Breast epithelium (tissue), 4 donors: ENCODE measurements at places on chromosomes 4 and X. TPM values are rescaled to one million over a fixed set of nuclear protein-coding genes. Genes with fewer than 3 reads are reported as not detected.

CCNB3 gene
- total RNA-seq: 0.33 TPM

DNA sequence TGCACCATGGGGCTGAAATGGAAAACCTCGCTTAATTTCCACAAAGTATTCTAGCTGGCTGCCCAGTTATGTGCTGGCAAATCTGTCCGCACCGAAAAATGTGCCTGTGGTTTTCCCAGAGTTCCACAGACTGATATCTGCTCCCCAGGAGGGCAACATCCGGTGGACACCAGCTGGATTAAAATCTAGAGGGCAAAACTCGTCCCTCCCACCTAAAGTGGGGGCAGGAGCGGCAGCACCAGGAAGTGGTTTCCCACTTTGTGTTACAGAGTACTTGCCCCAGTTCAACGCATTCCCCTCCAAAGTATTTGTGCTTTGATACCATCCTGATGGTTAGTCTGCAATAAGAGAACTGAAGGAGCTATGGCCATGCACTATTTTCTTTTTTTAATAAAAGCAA, 187.6 kb downstream of the TSPAN5 start:
- no peaks in the 10 kb centered on the region for H3K27me3 ChIP-seq
- H3K36me3 ChIP-seq: no peaks in the 10 kb centered on the region
- no peak overlapping the region for H3K4me3 ChIP-seq
- no peak overlapping the region for H3K27ac ChIP-seq
- H3K4me1 ChIP-seq: no peaks in the 10 kb centered on the region

DNA sequence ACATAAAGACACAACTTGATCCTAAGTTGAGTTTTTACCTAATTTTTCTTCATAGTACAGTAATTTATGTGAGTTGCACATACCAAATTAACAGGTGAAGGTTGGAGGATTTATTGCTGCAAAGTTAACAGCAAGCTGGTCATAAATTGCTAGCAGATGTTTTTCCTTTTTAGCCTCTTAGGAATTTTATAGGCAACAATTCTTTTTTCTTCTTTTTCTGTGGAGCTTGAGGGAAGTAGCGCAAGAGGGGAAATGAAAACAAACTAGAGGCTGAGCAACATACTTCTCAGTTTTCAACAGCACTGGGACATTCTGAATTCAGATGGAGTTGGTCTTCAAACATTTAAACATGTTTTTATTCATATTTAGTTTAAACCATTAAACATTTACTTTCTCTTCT, 63.7 kb upstream of the TLR2 start:
- H3K4me3 ChIP-seq: no peak overlapping the region
- no peaks in the 10 kb centered on the region for H3K4me1 ChIP-seq
- no peaks in the 10 kb centered on the region for H3K27me3 ChIP-seq
- no peaks in the 10 kb centered on the region for H3K36me3 ChIP-seq

TECRL gene
- total RNA-seq: not detected

GRCh38 chr4:25904748-25905082, 9.3 kb upstream of the SMIM20 start:
- DNase-seq: no peak
- no peaks in the 10 kb centered on the region for H3K36me3 ChIP-seq
- H3K4me3 ChIP-seq: no peak overlapping the region

KLKB1 gene
- 1.2 TPM for total RNA-seq

DNA sequence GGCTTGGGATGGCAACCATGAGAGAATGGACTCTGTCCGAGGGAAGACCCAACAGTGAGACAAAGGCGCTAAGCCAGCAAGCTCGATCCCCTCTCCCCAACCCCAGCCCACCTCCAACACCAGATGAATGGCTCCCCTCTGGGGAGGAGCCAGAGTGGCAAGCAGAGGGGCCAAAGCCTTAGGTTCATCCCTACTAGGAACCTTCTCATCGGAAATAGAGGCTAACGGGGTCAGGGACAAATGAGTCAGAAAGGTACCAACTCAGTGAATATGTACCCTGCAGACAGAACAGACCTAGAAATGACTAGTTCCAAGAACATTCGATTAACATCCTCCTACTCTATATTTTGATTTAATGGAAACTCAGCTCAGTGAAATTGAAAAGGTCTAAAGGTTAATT, 73.9 kb downstream of the NSG1 start:
- H3K4me3 ChIP-seq: no peak overlapping the region
- H3K36me3 ChIP-seq: no peaks in the 10 kb centered on the region
- no peak overlapping the region for H3K27ac ChIP-seq
- H3K27me3 ChIP-seq: no peaks in the 10 kb centered on the region

LIMCH1 gene
- total RNA-seq: 72.2 TPM

CTSO gene
- 19.4 TPM for total RNA-seq

- no peaks in the 10 kb centered on the region for H3K4me1 ChIP-seq
- no peaks in the 10 kb centered on the region for H3K27me3 ChIP-seq
- no peak overlapping the region for H3K27ac ChIP-seq
- no peak overlapping the region for H3K4me3 ChIP-seq
These were observed 170.6 kb downstream of the BANK1 start for GRCh38 chr4:101961144-101961543.

RAB40A gene
- total RNA-seq: 2.3 TPM

GRCh38 chr4:170109586-170110284, 20.0 kb upstream of the AADAT start:
- no peak for DNase-seq
- H3K27me3 ChIP-seq: no peaks in the 10 kb centered on the region
- H3K27ac ChIP-seq: no peak overlapping the region
- H3K4me1 ChIP-seq: no peaks in the 10 kb centered on the region

DNA sequence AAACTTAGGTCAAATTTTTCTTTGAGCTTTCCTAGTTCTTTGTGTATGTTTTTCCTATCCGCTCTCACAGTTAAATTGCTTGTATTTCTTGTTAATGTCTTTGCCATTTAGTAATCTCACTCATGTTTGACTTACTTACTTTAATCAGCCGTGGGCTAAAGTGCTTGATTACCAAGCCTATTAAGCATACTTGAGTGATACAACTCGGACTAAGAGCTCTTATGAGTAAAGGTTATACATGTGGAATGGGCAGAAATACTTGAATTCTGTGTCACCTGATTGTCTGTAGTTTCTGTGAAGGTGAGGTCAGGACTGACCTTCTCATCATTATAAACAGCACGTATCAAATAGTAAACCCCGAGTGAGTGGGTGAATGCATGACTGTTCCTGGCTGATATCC, 664.5 kb downstream of the PDHA2 start:
- no peak overlapping the region for H3K27ac ChIP-seq
- H3K36me3 ChIP-seq: no peaks in the 10 kb centered on the region
- no peak overlapping the region for H3K4me3 ChIP-seq
- DNase-seq: no peak

GRCh38 chr4:88880501-88881226, 176.3 kb downstream of the FAM13A start:
- H3K4me1 ChIP-seq: no peaks in the 10 kb centered on the region
- DNase-seq: no peak
- H3K27ac ChIP-seq: no peak overlapping the region
- no peaks in the 10 kb centered on the region for H3K27me3 ChIP-seq
- no peak overlapping the region for H3K4me3 ChIP-seq

GRCh38 chr4:21002976-21003375, 302.7 kb downstream of the PACRGL start:
- H3K4me1 ChIP-seq: no peaks in the 10 kb centered on the region
- no peak overlapping the region for H3K4me3 ChIP-seq
- no peak overlapping the region for H3K27ac ChIP-seq
- H3K36me3 ChIP-seq: no peaks in the 10 kb centered on the region
- no peak for DNase-seq

MED14 gene
- 25.8 TPM for total RNA-seq

DNA sequence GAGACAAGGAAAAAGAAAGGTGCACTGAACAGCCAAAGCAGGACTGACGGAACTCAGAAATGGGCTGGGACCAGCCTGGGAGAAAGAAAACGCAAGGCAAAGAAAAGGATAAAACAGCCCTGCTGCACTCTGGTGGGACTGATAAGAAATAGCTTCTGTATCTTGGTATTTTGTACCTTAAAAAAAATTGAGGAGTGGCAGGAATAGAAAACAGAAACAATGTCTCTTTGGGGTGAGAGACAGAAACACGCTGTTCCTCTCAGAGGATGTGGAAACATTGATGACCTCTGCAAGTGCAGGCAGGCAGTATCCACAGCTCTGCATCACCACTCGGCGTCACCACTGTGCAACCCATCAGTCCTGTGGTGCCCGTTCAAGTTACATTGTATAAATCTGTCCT, 152.5 kb upstream of the SPRY1 start:
- H3K27ac ChIP-seq: no peak overlapping the region
- no peaks in the 10 kb centered on the region for H3K4me1 ChIP-seq
- DNase-seq: peak; percentile 58
- H3K36me3 ChIP-seq: no peaks in the 10 kb centered on the region
- H3K27me3 ChIP-seq: no peaks in the 10 kb centered on the region

- no peaks in the 10 kb centered on the region for H3K36me3 ChIP-seq
- H3K4me3 ChIP-seq: no peak overlapping the region
- H3K27me3 ChIP-seq: no peaks in the 10 kb centered on the region
- no peak for DNase-seq
- H3K27ac ChIP-seq: no peak overlapping the region
These were observed 1049.9 kb upstream of the TENM3 start for GRCh38 chr4:181193131-181193930.

GRCh38 chrX:28659269-28659668, 72.0 kb downstream of the IL1RAPL1 start:
- no peaks in the 10 kb centered on the region for H3K27me3 ChIP-seq
- H3K36me3 ChIP-seq: no peaks in the 10 kb centered on the region
- H3K4me3 ChIP-seq: no peak overlapping the region
- no peak for DNase-seq
- no peaks in the 10 kb centered on the region for H3K4me1 ChIP-seq
- no peak overlapping the region for H3K27ac ChIP-seq
